ENCODE measurements at places on chromosomes 2 and 18.

GRCh38 chr2:173323371-173323770, 31.3 kb upstream of the CDCA7 start:
- DNase-seq: no peak

GRCh38 chr2:103859238-103859637, 994.7 kb upstream of the POU3F3 start:
- no peak for DNase-seq

- DNase-seq: no peak
These were observed 82.0 kb downstream of the GPD2 start for GRCh38 chr2:156518138-156518537.

DNA sequence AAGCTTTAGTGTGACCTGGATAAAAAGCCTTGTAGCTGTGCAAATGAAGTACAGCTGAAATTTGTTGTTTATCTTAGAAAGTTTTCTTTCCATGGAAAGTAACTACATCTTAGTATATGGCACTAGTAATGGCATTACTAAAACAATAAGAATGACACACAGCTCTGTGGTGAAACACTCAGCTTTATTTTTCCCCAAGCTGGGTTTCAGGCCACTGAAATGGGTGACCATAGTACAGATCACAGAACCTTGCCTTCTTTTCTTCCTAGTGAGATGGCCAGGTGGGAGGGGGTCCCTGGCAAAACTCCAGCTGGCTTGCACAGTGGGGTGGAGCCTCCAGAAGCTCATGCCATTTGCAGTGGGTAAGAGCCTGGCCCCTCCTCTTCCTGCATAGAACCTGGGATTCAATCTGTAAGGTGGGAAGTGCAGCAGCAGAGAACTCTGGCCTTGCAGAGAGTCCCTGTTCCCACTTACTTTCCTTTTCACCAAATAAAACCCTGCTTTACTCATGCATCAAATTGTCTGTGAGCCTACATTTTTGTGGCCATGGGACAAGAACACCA, 17.6 kb upstream of the GRP start:
- DNase-seq: no peak

- DNase-seq: no peak
These were observed 35.5 kb downstream of the HS6ST1 start for GRCh38 chr2:128282976-128283810.

DNA sequence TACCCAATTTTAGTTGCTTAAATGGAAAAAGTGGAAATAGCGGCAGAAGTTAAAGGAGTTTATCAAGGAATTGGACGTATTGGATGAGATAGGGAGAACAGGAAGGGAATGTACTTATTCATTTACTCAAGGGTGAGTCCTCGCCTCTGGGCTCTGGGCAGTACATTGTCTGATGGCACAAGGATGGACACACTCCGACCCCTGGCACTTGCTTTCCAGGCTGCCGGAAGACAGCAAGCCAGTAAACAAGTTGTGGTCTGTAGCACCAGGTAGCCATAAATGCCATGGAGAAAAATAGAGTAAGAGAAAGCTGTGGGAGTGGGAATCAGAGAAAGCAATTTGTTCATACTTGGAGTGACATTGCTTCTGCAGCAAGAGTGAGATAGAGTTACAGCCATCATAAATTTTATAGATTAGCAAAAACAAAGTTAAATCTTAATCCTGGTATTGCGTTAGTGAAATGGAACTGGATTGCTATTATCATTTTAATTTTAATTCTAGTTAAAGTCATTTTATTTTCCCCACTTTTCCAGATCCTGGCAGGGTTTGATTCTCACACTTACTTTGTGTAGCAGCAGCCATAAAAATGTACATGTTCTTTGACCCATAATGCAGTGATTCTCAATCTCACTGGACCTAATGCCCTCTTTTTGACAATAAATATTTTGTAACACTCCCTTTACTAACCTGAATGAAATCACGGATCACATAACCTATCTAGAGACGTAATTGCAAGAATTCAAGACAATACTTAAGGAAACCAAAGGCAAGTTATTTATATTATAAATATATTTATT, 135.8 kb upstream of the BCL2L11 start:
- DNase-seq: no peak

DNA sequence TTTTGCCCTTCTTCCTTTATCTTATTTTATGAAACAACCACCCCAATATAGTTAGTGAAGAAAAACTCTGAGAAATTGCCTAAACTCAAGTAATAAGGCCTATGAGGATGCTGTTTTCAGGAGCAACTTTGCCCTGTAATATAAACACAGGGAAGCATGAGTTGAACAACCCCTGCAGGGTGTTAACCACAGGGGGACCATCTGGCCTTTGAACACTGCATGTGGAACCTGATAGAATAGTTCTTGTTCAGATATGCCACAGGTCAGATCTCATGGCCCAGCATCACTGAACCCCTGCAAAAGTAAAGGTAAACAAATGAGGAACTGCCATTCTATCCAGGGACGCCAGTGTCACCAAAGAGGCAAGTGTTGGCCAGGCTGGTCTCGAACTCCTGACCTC, 82.6 kb downstream of the MAPK4 start:
- DNase-seq: no peak

All from T-helper 9 cell (primary cell).